ENCODE measurements at places on chromosomes 1 and 21.

GRCh38 chr1:231546693-231547092 lies 18.2 kb downstream of the TSNAX start:
- DNase-seq, result no peak

GRCh38 chr1:230376296-230376695 lies 49.8 kb downstream of the PGBD5 start:
- no peak for DNase-seq

GRCh38 chr1:218633238-218633988 lies 288.3 kb downstream of the TGFB2 start:
- DNase-seq, result no peak

- no peak for DNase-seq
Observed at GRCh38 chr1:226004396-226004795, 5.3 kb upstream of the SDE2 start.

DNA sequence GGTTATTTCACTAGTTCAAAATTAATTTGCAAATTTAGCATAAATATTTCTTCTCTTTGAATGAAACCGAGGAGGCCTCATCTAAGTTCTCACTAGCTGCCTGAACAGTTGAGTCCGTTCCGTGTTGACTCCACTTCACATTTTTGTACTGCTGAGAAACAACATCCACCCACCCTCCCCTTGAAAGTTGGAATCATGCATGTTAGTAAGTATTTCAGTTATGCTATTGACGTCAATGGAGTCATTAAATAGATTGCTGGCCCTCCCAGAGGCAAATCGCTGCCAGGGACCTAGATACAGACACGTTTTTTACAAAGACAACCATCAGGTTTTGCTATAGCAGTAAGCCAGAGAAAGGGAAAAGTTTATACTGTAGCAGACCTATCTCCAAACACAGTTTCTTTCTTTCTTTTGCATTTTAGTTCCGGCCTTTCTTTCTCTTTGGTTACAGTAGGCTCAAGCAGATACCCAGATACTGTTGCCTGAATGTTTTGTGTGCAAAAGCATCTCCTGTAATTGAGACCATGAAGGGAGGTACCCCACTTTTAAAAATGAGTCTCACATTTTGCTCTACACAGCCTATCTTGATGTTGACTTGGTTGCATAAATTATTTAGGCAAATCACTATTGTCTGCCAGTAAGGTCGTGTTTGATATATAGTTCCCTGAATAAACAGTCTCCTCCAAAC lies 262.6 kb upstream of the SGIP1 start:
- DNase-seq, result no peak

DNA sequence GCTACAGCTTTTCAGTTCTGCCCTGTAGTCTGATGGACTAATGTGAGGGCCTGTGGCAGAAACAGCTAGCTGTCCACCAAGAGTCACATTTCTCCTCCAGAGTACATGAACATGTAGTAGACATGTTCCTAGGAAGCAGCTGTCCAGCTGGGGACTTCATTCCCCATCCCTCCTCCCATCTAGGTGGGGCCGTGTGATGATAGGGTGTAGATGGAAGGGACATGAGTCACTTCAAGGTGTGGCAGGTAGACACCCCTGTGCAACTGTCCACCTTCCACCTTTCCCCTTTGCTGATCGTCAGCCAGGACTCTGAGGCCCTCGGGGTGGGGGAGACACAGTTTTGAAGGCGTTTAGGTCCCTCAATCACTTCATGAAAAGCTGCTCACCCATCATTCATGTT lies 3.6 kb upstream of the RD3 start:
- no peak for DNase-seq
